Occipital lobe (tissue), 3 donors: ENCODE measurements at places on chromosomes 16 and 17.
A peak's percentile ranks its signal among the peaks of the same experiment; 100 is the strongest.

DNA sequence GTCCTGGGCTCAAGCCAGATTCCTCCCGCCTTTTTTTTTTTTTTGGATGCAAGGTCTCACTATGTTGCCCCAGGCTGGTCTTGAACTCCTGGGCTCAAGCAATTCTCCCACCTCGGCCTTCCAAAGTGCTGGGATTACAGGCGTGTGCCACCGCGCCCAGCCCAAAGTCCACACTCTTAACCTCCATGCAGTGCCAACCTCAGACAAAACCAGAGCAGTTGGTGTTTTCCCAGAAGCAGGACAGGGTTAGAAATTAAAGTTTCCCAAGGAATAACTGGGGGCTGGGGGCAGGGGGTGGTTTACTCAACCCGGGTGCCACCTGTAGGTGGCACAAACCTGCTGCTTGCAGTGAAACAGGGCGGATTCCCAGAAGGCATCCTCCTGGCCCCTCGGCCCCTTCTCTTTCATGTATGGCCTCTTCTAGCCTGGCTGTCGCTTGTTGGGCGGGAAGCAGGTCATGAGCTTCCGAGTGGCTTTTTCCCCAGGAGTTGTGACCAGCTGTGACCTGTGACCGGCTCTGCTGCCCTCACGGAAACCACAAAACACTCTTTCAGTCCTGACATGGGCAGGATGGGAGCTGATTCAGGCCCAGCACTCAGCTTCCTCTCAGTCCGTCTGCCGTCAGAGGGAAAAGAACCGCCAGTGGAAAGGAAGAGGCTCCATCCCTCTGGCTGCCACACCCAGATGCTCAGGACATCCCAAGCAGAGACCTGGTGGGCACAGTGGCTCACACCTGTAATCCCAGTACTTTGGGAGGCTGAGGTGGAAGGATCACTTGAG lies 25.6 kb upstream of the USP7 start:
- no peak for DNase-seq

GRCh38 chr16:54987081-54987480 lies 56.4 kb downstream of the IRX5 start:
- DNase-seq = peak; percentile 53

- DNase-seq = no peak
Observed at GRCh38 chr16:57416084-57416483, 11.5 kb downstream of the CCL17 start.

- no peak for DNase-seq
Observed at GRCh38 chr16:67917140-67917851, 14.4 kb downstream of the CTRL start.

- DNase-seq = no peak
Observed at GRCh38 chr16:78502812-78503350, 403.4 kb downstream of the WWOX start.

GRCh38 chr16:67013823-67014633 lies 14.9 kb upstream of the CBFB start:
- DNase-seq = peak; percentile 68

GRCh38 chr17:68457168-68457538 lies at the start of gene WIPI1:
Gene WIPI1, minus strand, starts transcription at chr17:68457496. Its CDS starts 75 bp downstream, at chr17:68457421.
- DNase-seq = no peak

GRCh38 chr17:10613775-10614513 lies 43.2 kb downstream of the MYH3 start:
- DNase-seq = no peak

DNA sequence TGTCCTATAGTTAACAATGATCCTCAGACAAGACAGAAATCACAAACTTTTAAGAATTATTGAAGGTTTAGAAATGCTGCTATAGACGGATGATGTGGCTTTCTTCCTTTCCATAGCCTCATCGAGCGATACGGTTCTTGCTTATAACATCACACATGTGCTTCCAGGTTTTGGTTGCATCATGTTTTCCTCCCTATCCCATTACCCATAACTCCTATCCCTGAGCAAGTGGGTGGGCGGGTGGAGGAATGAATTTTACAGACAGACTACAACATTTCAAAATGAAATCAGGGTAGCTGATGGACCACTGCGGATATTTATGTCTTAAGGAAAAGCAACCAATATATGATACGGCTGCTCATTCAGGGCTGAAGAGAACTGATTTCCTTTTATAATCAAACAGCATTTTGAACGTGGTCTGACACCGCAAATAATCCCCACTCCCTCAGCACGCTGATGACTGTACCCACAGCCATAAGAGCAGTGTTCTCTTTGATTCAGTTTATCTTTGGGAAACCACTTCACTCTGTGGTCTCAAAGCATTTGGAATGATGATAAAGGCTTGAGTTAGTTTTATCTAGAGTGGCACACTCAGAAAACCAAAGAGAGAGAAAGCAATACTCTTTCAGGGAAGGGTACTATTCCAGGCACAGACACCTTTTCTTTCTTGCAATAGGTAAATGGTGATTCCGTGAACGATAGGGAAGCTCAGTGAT lies 4.6 kb upstream of the AKTIP start:
- no peak for DNase-seq

DNA sequence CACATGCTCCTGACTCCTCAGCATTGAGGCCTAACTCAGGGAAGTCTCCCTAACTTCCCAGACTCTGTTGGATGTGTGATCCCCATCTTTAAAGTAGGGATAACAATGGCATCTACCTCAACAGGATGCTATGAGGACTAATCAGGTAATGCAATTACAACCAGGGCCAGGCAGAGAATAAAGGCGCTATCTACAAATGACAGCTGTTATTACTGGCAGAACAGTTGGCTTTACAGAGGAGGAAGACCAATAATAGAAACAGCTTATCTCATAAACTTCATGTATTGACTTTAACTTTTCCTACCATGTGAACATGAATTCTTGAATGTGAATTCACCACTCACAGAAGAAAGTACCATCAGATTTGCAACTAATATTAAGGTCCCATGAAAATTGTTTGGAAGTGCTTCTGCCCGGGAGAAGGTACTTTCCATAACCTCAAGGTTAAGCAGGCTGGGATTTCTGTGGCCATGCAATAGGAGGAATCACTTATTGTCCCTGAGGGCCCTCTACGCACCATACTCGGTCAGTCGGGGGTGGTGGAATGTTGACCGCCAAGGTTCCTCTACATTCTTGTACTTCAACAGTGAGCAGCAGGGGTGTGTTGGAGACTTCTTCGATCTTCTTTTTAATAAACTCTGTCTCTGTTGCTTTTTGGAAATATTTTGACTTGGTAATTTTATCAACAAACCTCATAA lies 22.6 kb upstream of the ERN1 start:
- DNase-seq = no peak

DNA sequence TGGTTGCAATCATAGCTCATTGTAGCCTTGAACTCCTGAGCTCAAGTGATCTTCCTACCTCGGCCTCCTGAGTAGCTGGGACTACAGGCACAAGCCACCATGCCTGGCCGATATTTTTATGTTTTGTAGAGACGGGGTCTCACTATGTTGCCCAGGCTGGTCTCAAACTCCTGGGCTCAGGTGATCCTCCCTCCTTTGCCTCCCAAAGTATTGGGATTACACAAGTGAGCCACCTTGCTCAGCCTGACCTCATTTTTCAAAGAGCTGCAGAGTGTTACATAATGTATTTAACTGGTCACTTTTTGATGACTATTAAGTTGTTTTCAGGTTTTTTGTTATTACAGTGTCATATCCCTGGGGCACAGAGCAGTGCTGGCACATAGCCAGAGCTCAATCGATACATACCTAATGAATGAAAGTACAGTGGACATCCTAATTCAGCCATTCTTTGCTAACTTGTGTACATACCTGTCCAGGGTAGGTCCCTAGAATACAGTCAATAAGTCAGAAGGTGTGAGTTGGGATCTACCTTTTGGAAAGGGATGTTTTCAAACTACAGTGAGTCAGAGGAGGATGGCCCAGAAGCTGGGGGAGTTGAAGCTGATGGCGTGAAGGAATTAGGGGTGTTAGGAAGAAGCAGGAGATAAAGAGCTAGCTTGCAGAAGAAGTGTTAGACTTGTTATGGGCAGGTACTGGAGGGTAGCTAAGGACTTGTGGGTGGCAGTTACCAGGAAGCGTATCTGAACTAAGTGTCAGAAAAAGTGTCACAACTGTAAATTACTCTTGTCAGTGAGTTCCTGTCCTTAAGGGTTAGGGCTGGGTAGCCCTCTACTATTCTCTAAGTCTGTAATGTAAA lies 20.1 kb upstream of the CYLD start:
- DNase-seq = no peak

DNA sequence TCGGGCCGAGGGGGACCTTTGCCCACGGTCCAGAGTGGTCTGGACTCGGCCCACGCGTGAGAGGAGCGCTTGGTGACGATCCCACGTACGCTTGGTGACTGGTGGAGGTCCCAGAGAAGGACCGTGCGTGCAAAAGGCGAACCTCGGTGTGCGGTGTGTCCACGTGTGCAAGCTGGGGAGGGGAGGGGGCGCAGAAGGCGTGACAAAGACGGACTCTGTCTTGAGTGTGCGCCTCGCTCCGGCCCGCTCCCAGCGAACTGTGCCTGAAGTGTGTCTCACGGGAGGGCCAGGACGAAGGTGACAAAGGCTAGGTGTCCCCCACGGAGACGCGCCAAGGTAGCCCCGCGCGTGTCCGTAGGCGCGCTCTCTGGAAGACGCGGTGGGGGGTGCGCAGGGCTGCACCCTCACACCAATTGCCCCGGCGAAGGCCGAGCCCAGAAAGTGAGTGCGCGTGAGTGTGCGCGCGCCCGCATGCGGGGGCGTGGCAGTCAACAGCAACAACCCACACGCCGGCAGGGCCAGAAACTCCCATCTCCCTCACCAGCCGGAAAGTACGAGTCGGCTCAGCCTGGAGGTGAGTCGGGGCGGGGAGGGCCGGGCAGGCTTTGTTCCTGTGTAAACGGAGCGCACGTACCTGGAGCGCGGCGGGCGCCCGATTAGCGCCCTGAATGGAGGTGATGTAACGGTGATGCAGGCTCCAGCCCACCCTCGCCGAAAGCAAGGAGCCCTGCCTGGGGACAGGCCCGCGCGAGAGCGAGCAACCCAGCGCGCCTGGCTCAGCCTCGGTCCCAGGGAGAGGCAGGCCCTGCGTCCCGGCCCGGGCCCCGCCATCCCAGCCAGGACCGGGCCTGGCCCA lies at the start of gene GPRC5C:
Gene GPRC5C, plus strand, starts transcription at position 521 of the 856 bp plus-strand sequence. CDS start 7,689 bp downstream, outside the sequence.
- DNase-seq = no peak

DNA sequence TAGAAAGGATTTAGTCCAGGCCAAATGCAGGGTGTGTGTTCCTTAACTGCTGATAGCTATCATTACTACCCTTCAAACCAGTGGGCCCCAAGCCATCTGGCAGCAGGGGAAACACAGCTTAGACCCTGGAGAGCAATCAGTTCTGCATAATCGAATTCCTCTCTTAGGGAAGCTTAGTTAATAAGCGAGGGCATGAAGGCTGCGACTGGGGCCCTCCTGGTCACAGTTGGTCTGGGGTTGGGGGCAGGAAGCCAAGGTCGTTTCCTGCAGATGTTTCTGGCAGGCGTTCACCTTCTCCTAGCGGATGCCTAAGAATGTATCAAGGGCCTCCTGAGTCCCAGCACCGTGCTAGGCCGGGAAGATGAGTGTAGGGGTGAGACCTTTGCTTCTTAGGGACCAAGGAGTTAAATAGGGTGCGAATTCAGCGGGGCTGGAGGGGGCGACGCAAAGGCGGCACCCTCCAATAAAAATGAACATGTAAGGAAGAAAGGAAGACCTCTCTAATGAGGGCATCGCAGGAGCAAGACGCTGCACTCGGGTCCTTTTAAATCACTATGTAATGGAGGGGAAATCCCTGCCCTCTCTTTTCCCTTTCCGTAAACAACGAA lies 16.5 kb upstream of the EEF2K start:
- no peak for DNase-seq

GRCh38 chr16:57159447-57159846 lies 26.4 kb downstream of the PSME3IP1 start:
- no peak for DNase-seq

DNA sequence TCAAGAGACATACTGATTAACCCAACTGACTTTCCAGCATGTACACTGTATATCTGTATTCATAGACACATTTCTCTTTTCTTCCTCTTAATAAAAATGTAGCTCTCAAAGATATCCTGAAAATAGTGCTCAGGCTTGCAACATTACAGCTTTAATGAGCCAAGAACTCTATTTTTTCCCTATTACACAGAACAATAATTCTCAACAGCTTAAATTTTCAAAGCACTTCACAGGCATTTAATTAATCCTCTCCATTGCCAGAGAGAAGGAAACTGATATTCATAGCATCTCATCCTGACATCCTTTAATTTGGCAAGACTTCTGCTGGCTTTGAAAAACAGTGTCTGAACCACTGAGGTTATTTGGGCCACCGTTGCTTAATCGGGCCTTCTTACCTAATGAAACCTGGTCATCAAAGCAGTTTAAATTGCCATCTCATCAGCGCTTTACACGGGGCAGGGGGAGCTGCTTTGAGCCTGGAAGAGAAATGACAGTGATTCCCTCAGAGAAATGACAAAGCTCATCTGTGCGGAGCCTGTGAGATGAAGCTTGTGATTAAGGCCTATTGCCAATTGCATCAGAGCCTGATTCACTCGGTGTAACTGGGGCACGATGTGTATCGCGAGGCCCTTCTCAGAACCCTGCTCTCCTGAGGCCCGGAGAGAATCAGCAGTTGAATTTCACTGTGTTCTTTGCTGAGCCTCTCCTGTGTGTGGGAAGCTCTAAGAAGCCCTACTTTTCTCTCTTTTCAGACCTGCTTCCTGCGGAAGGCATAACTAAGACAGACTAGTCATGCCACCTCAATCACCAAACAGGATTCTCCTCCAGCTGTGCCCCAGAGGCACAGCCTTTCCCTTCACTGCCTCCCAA lies 8.5 kb upstream of the SIAH1 start:
- peak; percentile 77 for DNase-seq

DNA sequence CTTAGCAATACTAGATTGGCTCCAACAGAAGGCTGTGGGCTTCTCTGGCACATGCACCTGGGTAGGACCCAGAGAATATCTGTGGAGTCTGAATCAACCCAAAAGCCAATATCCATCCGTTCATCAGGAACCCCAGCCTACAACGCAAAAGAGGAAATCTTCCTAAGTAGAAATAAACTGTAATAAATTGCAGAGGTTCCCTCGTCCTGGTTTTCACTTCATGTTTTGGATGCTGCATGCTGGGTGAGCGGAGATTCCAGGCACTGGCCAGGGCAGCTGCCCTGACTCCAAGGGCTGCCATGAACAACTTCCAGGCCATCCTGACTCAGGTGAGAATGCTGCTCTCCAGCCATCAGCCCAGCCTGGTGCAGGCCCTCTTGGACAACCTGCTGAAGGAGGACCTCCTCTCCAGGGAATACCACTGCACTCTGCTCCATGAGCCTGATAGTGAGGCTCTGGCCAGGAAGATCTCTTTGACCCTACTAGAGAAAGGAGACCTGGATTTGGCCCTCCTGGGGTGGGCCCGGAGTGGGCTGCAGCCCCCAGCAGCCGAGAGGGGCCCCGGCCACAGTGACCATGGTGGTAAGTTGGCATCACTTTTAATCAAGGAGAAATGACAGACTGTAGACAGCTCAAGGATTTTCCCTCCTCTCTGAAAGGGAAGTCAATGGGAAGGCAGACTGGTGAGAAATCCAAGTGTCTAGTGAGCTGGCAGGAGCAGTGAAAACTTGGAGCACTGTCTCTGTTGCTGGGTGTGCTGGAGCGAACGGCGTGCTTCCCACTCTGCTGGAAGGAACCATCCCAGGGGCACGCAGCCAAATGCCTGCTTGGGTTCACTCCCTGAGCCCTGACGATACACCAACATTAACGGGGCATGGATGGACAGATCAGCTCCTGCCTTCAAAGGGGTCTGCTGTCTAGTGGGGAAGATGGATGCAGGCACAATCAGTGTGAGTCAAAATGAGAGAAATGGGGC lies 10.7 kb upstream of the CIITA start:
- no peak for DNase-seq
